ENCODE measurements at places on chromosomes 2 and 18.
A peak's percentile ranks its signal among the peaks of the same experiment; 100 is the strongest.

DNA sequence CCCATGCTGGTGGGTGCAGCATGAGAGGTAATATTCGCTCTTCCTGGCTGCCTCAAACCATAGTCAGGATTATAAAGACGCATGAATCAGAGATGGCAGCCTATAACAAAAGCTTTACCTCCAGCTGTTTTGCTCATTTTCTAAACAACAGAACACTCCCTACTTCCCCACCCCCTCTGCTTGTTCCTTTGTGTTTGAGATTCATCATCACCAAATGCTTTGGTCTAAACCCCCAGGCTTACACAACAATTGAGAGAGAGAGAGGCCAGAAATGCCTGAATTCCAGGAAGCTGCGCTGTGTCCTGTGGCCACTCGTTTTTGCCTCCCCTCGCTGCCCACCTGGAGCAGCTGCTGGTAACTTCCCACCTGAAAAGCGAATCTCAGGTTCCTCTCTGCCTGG lies 78.8 kb upstream of the CAPN13 start:
- no peak for DNase-seq

DNA sequence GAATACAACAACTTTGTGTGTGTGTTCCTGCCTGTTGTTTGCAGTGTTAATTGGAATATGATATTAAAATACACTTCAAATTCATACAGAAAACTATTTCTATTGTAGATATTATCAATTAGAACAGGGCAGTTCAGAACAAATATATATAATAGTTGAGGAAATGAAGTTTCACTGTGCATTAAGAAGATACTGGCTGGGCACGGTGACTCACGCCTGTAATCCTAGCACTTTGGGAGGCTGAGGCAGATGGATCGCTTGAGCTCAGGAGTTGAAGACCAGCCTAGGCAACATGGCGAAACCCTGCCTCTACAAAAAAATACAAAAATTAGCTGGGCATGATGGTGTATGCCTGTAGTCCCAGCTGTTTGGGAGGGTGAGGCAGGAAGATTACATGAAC lies 79.3 kb downstream of the ASAP2 start:
- no peak for DNase-seq

DNA sequence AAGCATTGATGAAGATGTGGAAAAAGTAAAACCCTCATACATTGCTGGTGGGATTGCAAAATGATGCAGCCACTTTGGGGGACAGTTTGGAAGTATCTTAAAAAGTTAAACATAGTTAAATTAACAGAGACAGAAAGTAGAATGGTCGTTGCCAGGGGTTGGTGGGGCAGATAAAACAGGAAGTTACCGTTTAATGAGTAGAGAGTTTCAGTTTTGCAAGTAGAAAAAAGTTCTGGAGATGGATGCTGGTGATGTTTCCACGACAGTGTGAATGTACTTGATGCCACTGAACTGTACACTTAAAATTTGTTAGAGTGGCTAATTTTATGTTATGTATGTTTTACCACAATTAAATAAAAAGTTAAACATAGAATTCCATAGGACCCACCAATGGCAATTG lies 44.5 kb upstream of the EGR4 start:
- DNase-seq = no peak

GRCh38 chr2:222976521-222977061 lies 75.4 kb upstream of the KCNE4 start:
- no peak for DNase-seq

DNA sequence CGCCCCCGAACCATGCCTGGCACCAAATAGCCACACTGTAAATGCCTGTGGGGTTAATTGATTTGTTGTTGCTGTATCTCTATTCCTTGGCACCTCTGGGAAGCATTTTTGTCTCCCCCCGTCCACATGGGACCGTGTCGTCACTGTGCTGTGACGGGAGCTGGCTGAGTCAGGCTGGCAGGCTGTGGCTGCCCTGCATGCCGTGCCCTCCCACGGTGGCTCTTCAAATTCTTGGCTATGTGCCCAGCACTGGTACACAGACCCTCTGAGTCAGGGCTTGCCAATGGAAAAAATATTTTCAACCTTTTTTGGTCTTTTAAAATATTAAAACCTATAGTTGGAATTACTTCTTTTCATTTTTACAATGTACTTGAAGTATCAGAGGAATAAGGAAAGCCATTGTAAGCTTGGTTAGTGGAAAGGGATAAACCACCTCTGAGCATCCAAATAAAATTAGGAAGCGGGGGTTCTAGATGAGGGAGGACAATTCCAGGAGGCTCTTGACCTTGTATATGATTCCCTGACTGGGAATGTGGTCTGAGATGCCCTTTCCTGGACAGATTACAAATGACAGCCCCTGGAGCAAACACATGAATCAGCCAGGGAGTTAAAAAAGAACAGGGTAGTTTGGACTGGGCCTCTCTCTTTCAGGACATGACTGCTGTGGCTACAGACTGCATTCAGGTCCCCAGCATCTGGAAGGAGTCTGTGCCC lies 59.4 kb downstream of the DGKD start:
- peak; percentile 38 for DNase-seq

DNA sequence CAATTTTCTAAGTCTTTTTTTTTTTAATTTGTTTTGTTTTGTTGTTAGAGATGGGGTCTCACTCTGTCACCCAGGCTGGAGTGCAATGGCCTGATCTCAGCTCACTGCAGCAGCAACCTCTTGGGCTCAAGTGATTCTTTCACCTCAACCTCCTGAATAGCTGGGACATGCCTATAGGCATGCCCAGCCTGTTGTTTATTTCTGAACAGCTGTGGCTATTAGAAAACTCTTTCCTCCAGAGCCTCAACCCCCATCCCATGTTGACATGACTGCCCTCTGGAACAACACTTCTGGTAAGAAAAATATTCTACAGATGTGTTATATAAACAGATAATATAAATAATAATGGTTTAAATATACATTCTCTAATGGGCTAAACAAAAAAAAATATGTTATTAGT lies 44.4 kb upstream of the TWSG1 start:
- DNase-seq = no peak

GRCh38 chr2:82993609-82994008 lies 1465.5 kb downstream of the SUCLG1 start:
- no peak for DNase-seq

- no peak for DNase-seq
Observed at GRCh38 chr2:168626647-168627046, 170.6 kb downstream of the CERS6 start.

DNA sequence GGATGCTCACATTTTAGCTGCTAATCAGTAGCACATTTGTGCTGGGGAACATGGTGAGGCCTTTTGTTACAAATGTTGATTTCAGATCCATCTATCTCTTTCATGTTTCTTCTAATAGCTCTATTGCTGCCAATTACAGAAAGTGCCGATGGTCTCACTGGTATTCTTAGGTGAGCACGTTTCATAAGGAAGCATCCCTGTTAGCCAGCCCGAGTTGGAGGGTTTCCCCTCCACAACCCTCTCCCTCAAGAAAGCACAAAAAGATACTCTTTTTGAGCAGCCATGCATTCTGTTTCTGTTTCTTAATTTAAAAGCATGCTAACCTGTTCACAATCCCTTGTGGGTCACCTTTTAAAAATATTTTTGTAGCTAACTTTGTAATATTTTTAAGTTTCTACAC lies 30.8 kb upstream of the ST8SIA5 start:
- DNase-seq = no peak

- DNase-seq = peak; percentile 53
Observed at GRCh38 chr2:199378948-199379650, 78.6 kb downstream of the SATB2 start.

DNA sequence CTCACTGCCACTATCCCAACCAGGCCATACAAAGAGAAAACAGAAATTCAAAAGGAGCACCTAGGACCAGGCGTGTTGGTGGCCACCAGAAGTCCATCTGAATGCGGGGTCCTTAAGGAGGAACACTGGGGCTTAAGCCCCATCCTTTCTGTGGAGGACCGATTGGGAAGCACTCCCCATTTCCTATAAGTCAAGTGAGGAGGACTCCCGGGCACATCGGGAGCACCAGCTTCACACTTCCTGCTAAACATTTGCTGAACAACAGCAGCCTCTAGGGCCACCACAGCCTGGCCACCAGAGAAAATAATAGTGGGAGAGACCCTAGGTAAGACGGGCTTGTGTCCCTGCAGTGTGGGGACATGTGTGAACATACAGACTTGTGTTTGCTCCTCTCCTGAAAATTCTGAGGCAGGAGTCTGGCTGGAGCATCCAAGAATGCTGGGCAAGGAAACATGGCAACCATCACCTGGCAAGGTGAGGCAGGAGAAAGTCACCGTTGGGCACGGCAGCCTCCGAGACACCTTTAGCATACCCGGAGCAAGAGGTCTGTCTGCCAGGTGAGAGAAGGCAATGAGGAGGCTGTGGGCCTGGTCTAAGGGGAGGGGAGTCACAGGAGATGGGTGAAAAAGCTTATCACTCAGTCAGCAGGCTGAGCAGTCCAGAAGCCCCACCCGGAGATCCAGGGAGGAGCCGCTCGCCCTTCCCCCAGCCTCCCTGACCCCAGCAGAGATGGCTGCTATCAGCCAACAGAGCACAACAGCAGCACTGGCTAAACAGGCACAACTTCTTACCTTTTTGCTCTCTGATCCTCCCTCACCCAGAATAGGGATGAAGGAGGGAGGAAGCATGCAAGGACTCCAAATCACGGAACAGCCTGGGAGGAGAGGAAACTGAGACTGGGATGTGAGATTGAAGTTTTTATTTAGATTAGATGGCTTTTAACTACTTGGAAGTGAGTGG lies 282.3 kb downstream of the EIPR1 start:
- DNase-seq = no peak

DNA sequence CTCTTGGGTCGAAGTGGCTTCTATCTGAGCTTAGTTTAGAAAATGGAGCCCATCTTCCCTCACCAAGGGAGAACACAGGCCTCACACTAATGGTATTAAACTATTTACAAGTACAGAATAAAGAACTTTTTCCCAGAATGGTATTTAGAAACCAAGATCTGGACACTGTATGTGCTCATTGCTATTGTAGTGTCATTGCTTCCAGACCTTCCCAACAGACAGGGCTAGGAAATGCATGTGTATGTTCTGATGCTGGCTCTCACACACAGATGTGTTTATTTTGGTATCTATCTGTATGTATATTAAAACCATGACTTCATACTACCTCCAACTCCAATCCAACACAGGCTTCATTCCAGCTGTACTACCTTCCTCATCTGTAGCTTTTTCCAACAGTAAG lies 8.0 kb downstream of the COX5B start:
- DNase-seq = no peak

DNA sequence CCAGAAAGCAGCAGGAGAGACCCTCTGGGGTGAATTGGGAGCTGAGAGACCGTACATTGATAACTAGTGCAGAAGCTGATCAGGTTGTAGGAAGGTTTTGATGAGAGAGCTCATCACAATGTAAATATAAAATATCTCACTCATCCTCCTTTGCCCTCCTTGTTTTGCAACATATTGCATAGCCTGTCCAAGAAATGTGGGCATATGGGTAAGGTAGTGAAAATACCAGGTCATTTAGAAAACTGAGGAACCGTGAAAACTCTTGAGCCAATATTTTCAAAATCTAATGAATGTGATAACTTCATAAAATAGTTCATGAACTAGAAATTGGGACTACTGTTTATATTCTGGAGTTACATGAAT lies 31.4 kb downstream of the C18orf54 start:
- DNase-seq = no peak

GRCh38 chr2:169164311-169164710 lies 94.9 kb downstream of the DHRS9 start:
- DNase-seq = no peak

- no peak for DNase-seq
Observed at GRCh38 chr2:66575625-66576310, 140.8 kb downstream of the MEIS1 start.

GRCh38 chr2:23426263-23426905 lies 41.4 kb downstream of the KLHL29 start:
- DNase-seq = no peak

- no peak for DNase-seq
Observed at GRCh38 chr2:159875083-159875482, 77.1 kb upstream of the CD302 start.

DNA sequence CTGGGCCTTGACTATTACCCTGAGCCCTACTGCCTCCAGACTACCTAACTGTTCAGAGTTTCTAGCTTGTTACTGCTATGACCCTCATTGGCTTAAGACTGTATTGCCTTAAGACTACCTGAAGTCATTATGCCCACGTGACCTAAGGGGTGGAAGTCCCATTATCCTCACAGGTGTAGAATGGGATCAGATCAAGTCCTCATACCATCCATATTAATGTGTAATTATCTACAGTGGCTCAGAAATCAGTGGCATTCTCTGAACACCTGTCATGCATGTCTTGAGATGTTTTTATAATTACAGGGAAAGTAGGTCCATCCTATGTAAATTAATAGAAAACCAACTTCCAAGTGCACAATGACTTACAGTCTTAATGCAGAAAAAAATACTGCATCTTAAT lies 124.0 kb upstream of the CDC42EP3 start:
- no peak for DNase-seq

- DNase-seq = no peak
Observed at GRCh38 chr2:112877423-112877822, 33.5 kb upstream of the IL37 start.

- no peak for DNase-seq
Observed at GRCh38 chr2:3472296-3472695, 47.0 kb downstream of the ADI1 start.

DNA sequence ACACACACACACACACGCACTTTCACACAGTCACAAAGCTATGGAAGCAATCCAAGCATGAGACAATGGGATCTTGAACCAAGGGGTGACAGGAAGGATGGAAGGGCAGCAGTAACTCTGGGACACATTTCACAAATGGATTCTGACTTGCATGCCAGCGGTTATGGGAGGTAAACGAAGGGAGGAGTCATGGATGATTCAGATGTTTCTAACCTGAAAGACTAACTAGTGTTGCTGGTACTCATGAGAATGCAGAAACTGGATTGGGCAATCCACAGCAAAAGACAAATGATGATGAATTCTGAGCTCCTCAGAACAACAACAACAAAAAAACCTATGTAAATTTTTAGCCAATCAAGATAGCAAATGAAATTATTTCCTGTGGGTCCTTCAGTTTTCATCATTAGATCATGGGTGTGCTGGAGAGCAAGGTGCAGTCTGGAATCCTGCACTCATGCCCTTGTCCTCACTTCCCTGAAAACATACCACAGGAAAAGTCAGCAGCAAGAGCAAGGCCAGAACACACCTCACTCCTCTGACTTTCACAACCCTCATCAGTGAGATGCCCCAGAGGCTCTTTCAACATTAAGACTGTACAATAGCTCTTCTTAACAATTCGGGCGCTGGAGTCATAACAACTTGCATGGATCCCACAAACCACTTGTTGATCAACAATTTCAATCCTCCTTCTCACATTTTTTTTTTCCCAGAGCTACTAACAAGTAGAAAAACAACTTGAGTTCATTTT lies 32.6 kb downstream of the ABCA12 start:
- no peak for DNase-seq

DNA sequence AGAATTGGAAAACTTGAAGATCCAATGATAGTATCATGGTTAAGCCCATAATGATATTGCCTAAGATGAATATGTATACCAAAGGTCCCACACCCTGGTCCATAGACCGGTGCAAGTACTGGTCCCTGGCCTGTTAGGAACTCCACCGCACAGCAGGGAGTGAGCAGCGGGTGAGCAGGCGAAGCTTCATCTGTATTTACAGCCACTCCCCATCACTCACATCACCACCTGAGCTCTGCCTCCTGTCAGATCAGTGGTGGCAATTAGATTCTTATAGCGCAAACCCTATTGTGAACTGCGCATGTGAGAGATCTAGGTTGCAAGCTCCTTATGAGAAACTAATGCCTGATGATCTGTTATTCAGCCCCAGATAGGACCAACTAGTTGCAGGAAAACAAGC lies 402.4 kb downstream of the EPHA4 start:
- no peak for DNase-seq

GRCh38 chr18:13797157-13797611 lies 26.8 kb upstream of the MC5R start:
- no peak for DNase-seq
